ENCODE measurements at places on chromosomes 12 and 14.

DNA sequence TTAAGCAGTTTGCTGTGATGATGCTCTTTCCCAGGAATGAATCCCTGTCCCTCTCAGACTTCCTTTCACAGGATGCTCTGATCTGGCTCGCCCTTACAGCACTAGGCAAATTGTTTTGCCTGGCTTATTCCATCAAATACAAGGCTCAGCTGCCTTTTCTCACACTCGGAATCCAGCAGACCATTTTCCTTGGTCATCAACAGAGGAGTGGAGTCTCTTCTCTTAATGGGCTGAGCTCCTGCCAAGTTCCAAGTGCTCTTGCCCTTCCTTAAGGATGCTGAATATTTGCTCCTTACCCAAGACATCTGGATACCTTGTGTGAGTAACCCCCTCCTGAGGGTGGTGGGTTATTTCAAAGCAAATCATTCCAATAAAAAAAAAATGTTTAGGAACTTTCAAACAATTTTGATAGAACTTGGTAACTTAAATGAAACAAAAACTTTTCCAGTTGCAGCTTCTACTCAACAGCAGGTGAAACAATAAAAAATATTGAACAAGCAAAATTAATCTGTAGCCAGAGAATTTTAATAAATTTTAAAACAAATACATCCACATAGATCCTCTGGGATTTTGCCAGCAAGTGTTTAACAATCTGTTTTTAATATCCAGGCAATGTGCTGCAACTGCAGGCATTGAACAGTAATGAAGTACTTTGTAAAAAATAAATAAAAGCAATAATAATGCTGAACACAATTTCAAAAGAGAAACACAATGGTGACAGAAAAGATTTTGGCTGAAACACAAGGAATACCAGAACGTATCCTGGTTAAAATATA, 264.0 kb upstream of the FAR2 start:
- DNase-seq, result no peak

DNA sequence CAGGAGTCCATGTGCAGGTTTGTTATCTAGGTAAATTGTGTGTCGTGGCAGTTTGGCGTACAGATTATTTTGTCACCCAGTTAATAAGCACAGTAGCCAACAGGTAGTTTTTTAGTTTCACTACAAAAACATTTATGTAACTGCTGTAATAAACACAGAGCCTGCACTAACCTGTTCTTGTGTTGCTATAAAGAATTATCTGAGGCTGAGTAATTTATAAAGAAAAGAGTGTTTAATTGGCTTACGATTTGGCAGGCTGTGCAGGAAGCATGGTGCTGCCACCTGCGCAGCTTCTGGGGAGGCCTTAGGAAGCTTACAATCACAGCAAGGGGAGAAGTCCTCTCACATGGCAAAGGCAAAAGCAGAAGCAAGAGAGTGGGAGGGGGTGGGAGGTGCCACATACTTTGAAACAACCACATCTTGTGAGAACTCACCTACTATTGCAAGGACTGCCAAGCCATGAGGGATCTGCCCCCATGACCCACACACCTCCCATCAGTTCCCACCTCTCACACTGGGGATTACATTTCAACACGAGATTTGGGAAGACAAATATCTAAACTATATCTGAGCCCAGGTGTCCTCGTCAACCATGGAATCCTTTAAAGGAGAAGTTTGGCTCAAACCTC, 266.4 kb upstream of the GRIP1 start:
- DNase-seq, result no peak

DNA sequence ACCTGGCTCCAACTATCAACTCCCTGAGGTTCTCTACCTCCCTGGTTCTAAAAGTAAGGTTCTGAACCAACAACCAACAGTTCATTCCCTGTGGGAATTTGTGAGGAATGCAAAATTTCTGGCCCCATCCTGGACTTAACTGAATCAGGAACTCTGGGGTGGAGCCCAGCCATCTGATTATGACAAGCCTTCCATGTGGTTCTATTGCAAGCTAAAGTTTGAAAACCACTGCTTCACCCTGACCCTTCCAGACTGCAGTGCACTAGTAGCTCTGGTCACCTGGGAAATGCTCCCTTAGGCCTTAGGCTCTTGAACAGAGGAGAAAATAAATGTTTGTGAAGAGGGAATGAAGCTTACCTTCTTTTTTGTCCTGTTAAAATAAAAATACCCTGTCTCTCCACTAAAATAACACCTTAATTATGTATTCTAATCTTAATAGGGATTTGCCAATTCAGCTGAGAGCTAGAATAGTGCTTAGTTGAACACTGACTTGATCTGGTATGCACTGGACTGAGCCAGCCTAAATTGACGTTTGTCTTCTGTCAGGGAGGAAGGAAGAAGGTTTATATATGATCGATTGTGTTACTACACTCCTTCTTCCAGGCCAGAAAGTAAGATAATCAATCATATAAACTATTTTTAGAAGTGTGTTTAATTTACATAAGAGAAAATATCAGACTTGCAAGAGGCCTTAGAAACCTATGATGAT, 39.1 kb upstream of the DDHD1 start:
- DNase-seq, result no peak

- DNase-seq, result no peak
Measured at GRCh38 chr12:39697108-39697507, 77.5 kb upstream of the ABCD2 start.

GRCh38 chr12:108789546-108789945, 58.2 kb upstream of the CORO1C start:
- DNase-seq, result no peak

DNA sequence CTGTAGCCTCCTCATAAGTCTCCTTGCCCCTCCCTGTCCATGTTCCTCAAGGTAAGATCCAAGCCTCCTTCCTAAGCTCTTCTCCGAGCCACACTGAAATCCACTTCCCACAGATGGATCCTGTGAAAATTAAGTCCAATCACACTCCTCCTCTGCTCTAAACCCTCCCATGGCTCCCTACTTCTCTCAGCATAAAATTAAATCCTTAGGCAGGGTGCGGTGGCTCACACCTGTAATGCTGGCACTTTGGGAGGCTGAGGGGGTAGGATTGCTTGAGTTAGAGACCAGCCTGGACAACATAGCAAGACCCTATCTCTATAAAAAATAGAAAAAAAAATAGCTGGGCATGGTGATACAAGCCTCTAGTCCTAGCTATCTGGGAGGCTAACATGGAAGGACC, 2.3 kb downstream of the PHETA1 start:
- no peak for DNase-seq

GRCh38 chr14:96249029-96249428, 7.0 kb upstream of the BDKRB1 start:
- no peak for DNase-seq

DNA sequence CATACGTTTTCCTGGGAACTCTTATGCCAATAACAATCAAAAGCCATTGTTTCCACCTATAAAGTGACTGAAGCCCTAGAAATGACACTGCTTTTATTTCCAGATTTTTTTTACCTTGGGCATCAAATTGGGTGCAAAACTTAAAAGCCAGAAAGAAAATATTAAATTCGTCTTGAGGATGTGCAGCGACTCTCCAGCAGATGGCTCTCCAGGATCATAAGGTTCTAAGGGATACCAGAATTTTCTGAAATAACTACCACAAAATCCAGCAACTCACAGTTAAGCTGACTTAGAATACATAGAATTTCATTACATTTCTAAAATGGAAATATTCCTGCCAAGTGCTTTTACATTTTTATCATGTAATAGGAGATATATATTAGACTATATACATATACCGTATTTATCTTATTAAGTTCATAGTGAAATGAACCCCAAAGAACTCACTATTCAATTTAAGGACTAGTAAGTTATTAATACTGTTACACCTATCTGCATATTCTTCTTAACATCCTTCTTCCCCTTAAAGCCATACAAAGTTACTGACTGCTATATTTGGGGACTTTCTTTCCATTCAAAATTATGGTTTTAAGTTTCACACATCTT, 44.0 kb downstream of the ARMH4 start:
- peak; percentile 3 for DNase-seq

DNA sequence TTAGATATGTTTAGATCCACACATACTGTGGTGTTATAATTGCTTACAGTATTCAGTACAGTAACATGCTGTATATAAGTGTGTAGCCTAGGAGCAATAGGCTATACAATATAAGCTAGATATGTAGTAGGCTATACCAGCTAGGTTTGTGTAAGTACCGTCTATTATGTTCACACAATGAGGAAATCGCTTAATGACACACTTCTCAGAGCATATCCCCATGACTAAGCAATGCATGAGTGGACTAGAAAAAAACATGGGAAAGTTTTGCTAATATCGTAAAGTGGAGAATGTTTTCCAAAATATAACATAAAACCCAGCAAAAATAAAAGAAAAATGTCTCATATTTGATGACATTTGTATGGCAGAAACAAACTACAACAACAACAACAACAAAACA, 27.3 kb downstream of the AKAP3 start:
- no peak for DNase-seq

Measured in NCI-H1048 (cell line).